Bone marrow (tissue), 2 donors: ENCODE measurements at places on chromosomes 16 and 17.
A peak's percentile ranks its signal among the peaks of the same experiment; 100 is the strongest.

DNA sequence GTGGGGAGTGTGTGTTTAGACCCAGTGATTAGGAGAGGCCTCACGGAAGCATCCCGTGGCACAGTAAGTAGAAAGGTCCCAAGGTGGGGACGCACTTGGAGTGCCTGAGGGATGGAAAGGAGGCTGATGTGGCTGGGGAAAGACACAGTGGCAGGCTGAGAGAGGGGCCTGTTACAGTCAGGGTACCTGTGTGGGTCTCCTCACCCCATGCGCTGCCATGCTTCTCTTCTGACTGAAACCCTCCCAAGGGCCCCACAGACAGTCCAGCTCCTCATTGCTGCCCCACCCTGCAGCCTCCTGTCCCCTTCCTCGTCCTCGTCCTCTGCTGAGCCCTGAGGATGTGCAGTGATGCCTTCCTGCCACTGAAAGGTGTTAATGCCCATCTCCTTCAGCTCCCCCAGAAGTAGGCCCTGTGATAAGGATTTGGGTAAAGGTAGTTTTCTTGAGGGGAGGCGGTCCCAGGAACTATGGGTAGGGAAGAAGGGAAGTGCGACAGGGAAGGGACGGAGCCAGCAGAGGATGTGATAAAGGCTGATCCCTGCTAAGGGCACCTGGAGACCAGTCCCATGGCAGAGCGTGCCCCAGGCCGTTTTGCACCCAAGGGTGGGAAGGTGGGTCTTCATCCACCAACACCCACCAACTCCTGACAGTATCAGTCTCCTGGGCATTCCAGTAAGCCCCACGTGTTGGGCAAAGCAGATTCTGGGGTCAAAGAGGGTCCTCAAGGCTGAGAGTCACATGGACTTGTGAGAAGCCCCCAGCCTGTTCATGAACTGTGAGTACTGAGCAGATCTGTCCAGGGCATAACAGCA is 237.2 kb downstream of the GSG1L start:
- DNase-seq: no peak

DNA sequence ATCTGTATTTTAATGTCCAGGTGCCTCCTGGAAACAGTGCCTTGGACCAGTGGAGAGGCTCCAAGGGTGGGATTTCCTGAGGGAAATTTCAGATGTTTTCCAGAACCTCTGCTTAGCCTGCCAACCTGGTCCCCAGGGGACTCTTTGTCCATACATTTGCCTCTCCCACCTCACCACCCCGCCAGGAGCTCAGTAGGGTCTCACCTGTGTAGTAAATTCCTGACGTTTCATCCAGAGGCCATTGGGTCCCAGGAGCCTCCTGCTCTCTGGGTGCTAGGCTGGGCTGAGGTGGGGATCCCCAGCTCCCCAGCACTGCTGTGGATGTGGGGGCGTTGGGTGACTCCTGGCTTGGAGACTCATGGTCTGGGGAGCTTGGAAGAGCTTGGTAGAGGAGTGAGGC is 2.7 kb downstream of the NLRP1 start:
- DNase-seq: no peak

DNA sequence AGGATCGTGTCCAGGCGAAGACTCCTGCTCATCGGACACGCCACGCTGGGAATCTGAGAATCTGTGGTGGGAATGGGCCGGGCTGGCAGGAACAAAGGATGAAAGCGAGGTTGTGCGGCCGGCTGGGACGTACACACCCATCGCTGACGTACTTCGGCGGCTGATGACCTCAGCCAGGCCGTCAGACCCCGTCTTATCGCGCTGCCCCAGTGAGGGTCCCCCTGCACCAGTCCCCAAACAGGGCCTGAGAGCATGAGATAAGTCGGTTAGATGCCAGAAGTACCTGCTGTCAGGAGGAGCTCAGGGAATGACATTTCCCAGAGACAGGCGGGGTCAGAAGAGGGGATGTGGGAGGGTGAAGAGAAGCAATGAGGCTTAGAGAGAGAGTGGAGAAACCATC is 16.0 kb upstream of the SP6 start:
- DNase-seq: no peak

DNA sequence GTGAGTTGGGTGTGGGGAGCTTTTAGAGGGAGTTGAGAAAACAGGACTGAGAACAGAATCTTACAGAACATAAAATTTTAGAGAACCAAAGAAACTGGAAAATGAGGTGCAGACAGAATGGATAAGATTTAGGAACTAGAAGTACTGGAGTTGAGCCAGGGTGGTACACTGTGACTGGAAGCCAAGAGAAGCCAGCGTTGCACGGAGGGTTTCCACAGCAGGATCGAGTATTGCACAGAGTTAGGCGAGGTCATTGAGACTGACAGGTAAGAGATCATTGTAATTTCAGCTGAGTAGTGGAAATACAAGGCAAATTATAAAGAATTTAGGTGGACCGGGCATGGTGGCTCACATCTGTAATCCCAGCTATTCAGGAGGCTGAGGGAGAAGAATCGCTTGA is 6.6 kb downstream of the GSDMA start:
- no peak for DNase-seq

DNA sequence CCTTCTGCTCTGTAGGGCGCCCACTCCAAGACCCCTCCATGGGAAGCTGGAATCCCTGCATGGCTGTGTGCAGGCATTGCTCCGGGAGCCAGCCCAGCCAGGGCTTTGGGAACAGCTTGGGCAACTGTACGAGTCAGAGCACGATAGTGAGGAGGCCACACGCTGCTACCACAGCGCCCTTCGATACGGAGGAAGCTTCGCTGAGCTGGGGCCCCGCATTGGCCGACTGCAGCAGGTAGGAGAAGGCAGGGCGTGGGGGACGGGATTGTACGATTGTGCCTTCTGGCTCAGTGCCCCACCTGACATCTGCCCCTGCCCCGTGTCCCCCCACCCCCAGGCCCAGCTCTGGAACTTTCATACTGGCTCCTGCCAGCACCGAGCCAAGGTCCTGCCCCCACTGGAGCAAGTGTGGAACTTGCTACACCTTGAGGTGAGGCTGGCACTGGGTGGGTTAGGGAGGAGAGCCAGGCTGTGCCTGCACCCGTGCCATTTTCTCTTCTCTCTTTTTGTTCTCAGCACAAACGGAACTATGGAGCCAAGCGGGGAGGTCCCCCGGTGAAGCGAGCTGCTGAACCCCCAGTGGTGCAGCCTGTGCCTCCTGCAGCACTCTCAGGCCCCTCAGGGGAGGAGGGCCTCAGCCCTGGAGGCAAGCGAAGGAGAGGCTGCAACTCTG is 8.7 kb upstream of the TMEM88 start:
- no peak for DNase-seq

GRCh38 chr17:55730808-55731207 is 8.1 kb upstream of the TMEM100 start:
- no peak for DNase-seq

DNA sequence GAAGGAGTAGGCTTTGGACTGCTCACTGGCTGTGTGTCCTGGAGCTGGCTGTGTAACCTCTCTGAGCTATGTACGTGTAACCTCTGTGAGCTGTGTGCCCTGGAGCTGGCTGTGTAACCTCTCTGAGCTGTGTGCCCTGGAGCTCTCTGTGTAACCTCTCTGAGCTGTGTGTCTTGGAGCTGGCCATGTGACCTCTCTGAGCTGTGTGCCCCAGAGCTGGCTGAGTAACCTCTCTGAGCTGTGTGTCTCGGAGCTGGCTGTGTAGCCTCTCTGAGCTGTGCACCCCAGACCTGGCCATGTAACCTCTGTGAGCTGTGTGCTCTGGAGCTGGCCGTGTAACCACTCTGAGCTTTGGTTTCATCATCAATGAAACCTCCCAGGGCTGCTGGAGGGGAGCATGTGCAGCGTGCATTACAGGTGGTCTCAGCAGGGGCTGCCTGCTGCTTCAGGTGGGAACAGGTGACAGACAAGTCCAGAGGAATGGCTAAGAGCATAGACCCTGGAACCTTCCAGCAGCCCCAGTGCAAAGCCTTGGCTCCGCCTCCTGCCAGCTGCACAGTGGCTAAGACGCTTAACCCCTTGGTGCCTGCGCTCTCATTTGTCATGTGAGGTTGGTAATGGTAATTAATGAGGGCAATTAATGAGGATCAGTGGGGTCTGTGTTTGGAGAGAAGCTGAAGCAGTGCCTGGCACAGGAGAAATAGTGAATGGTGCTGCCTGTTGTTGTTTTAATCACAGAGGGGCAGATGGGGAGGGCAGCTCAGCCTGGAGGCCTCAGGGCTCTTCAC is 86.7 kb downstream of the KATNIP start:
- DNase-seq: no peak

DNA sequence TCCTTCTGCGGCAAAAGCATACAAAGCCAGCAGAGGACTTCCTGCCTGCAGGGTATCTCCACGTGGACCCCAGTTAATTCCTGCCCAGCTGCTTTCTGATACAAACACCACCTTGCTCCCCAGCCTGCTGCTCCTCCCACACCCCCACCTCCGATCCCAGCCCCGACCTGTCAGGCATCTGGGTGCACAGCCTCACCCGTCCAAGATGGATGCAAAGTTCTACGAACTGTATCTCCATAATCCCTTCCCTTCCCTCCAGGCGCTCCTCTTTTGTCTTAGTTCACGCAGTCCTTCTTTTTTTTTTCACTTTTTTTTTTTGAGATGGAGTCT is 15.6 kb upstream of the FOXJ1 start:
- no peak for DNase-seq

DNA sequence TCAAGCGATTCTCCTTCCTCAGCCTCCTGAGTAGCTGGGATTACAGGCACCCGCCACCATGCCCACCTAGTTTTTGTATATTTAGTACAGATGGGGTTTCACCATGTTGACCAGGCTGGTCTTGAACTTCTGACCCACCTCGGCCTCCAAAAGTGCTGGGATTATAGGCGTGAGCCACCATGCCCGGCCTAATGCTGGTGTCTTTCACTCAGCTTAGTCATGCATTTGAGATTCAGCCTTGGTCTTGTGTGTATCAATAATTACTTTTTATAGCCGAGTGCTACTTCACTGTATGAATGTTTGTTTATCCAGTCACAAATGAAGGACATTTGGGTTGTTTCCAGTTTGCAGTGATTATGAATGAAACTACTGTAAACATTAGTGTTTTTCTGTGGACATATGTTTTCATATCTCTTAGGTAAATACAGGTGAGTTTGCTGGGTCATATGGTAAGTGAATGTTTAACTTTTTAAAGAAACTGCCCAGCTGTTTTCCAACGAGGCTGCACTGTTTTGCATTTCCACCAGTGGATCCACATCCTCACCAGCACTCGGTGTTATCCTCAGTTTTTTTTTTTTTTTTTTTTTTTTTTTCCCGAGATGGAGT is 11.0 kb upstream of the PLCG2 start:
- DNase-seq: no peak

GRCh38 chr16:11797166-11797956 is at the start of gene ZC3H7A:
ZC3H7A (minus strand) TSS chr16:11797258; CDS start chr16:11782354, 14,904 bp downstream.
- peak; percentile 86 for DNase-seq

GRCh38 chr17:28484296-28484695 is 10.9 kb downstream of the SLC13A2 start:
- no peak for DNase-seq

GRCh38 chr17:68351395-68351794 is 60.1 kb downstream of the ARSG start:
- no peak for DNase-seq

- no peak for DNase-seq
Measured at GRCh38 chr17:39737760-39738567, at the start of gene GRB7. GRB7 (plus strand) TSS chr17:39737938; CDS start chr17:39742302, 4,364 bp downstream.

GRCh38 chr16:63037761-63038396 is 1001.6 kb upstream of the CDH8 start:
- no peak for DNase-seq

DNA sequence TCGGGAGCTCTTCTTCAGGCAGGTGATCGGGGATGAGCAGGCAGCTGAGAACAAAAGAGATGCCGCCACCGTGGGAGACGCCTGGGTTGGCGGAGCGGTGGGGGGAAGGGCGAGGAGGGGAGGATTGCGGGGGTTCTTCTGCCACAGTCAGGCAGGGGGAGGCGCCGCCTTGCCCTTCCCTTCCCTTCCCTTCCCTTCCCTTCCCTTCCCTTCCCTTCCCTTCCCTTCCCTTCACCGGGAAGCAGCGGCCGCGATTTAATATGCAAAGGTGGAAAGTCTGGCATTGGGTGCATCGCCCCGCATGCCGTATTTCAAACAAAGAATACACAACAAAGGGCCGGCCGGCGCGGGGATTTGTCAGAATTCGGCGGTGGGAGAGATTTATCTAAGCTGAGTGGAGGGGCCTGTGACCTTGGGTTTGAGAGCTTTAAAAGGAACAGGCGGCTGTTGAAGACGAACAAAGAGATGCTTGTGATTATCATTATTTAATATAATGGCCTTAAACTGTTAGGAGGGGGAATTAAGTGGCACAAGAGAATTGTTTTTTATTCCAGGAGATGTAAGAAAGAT is 262.3 kb upstream of the TNRC6C start:
- no peak for DNase-seq

- DNase-seq: no peak
Measured at GRCh38 chr17:44384823-44385286, 4.6 kb downstream of the ITGA2B start.

DNA sequence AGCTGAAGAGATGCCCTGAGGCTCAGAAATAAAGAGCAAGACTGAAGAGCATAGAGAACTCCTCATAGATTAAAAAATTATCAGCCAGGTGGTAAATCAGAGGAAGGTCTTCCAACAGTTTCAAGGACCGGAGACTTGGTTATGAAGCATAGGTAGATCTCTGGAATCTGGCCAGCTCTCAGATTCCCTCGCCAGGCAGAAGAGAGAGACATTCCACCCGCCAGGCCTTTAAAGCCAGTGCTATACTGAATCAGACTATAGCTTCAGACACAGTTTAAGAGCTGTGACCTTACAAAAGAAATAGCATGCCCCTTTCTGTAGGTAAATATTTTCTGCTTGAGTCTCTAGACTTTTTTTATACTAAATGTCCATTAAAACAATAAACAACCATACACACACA is 70.3 kb downstream of the NFATC3 start:
- DNase-seq: no peak

- no peak for DNase-seq
Measured at GRCh38 chr16:81397879-81398520, 46.6 kb upstream of the CMIP start.

- DNase-seq: no peak
Measured at GRCh38 chr16:50708373-50709060, 15.1 kb downstream of the NOD2 start.
